ENCODE measurements at places on chromosomes 3 and 15. TPM values are rescaled to one million over a fixed set of nuclear protein-coding genes. Genes with fewer than 3 reads are reported as not detected.

SLC28A1 gene
- total RNA-seq: not detected

KLHL40 gene
- not detected for total RNA-seq

ATP10A gene
- 81.5 TPM for total RNA-seq

PDIA3 gene
- 397 TPM for total RNA-seq

GABRG3 gene
- not detected for total RNA-seq

CHDH gene
- 0.08 TPM for total RNA-seq

RTP3 gene
- total RNA-seq: not detected

MST1R gene
- 0.65 TPM for total RNA-seq

TTBK2 gene
- 30.2 TPM for total RNA-seq

SCG3 gene
- not detected for total RNA-seq

GOLGA6L4 gene
- total RNA-seq: 1.5 TPM

VEPH1 gene
- total RNA-seq: not detected

DUOXA2 gene
- total RNA-seq: not detected

CTXN2 gene
- not detected for total RNA-seq

All from naive thymus-derived CD4-positive, alpha-beta T cell (primary cell).